Caudate nucleus (tissue), 63 donors: ENCODE measurements at places on chromosomes 7 and 10.

DNA sequence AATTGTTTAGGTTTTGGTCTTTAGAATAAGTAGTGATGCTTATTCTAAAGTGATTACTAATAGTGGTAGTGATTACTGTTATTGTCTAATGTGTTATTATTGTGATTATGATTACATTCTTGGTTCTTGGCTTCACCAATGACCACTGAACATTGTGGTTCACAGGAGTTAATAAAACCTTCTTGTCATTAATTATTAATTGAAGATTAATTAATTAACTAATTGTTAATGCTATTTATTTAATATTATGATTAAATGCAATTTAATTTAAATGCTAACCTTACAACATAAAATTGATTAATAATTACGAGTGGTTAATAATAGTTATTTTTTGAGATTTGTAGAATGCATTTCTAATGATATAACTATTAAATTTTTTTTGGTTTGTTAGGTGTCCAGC, 747.7 kb upstream of the POM121L12 start:
- no peak for DNase-seq

- no peak for DNase-seq
These were observed 31.7 kb downstream of the MAGI2 start for GRCh38 chr7:79421751-79422150.

DNA sequence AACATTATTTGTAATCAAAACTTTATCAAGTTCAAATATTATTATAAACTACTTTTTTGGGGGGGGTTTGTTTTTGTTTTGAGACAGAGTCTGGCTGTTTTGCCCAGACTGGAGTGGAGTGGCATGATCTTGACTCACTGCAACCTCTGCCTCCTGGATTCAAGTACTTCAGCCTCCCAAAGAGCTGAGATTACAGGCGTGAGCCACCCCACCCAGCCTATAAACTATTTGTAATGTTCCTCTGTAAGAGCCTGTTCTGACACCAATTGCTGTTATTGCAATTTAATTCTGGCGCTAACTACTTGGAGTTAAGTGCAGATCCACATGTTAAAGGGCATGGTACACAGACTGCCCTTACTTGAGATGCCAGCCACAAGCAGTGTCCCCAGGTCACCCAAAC, 478.1 kb upstream of the NRP1 start:
- DNase-seq: no peak

GRCh38 chr7:94955807-94956206, 48.4 kb downstream of the PPP1R9A start:
- no peak for DNase-seq

GRCh38 chr10:7486528-7486927, 75.7 kb upstream of the SFMBT2 start:
- DNase-seq: no peak

DNA sequence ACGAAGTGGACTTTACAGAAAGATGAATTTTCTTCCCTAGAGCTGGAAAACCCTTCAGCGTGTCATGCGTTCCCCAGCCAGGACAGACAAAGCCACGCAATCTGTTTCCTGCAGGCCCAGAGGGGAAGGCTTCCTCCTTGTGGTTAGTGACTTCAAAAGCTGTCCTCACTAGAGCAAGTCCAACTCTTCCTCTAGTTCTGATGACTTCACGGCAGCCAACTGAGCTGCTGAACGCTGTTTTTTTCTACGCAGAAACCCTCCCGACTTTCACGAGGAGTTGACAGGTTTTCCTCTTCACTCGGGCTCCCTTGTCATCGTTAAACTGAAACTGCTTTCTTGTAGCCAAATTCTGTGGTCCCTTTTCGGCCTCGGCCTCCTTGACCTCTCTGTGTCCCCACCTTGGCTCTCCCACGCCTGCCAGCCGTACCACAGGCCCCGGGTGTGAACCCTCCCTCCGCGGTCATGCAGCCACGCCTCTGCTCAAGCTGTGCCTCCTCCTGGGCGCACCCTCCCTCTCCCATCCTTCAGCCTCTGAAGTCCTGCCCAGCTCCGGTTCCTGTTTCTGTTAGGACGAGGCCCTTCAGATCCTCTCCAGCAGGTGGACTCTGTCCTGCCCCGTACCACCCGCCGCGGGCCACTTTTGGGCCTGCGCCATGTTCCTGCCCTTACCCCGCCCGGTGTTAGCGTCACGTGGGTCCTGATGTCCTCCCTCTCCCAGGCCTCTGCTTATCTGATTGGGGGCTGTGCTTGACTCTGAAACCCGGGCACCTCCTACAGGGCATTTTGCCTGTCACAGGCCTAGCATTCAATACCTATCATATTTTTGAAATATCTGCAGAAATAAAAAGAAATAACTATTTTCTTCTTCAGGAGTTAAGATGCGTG, 39.3 kb downstream of the CUX1 start:
- DNase-seq: peak; percentile 4

DNA sequence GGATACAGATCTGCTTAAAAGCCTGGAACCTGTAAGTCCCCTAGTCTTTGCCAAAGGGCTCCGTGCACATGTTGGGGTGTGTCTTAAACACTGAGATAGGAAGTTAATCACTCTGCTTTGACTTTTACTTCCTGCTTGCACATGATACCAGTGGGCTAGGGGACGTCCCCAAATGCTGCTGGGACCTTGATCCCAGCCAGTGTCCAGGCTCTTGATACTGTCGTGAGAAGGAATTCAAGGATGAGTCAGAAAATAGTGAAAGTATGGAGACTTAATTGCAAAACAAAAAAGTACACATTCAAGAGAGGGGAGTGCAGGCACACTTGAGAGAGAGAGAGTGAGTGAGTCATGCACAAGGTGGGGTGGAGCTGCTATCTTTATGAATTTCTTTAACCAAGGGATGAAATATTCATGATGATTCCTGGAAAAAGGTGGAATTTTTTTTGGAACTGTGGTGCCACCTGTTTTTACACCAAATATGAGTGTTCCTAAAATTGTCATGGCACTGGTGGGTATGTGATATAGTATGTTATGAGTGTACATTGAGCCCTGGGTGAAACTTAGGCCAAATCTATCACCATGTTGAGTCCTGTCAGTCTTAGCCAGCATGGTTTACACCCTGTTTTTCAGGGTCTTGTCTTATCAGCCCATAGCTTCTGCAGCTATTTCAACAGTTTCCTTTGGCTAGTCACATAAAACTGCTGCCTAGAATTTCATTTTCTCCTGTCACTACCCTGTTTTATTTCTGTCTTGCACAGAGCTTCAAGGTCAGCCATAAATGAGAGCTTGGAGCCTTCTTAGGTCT, 88.3 kb upstream of the CYP26C1 start:
- no peak for DNase-seq

DNA sequence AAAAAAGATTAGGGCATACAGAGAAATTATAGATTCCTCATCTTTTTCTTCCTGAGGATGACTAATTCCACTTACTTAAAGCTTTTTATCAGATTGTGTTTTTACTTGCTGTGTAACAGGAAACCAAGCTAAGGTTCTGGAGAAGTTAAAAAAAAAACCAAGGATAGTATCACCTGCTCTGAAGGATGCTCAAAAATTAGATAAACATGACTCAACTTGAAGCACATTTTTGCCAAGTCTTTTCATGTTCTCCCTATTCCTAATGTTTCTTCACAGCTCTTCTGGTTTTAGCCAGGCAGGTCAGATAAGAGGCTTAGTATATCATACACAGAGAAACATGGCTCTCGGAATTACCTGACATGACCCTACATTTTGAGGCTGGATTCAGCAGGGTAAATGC, 90.3 kb downstream of the CPEB3 start:
- no peak for DNase-seq

- no peak for DNase-seq
These were observed 718.5 kb downstream of the AUTS2 start for GRCh38 chr7:70316745-70317144.

GRCh38 chr7:585229-585711, 65.6 kb upstream of the PDGFA start:
- no peak for DNase-seq
